Testis (tissue), 5 donors: ENCODE measurements at places on chromosomes 12 and 14.

DNA sequence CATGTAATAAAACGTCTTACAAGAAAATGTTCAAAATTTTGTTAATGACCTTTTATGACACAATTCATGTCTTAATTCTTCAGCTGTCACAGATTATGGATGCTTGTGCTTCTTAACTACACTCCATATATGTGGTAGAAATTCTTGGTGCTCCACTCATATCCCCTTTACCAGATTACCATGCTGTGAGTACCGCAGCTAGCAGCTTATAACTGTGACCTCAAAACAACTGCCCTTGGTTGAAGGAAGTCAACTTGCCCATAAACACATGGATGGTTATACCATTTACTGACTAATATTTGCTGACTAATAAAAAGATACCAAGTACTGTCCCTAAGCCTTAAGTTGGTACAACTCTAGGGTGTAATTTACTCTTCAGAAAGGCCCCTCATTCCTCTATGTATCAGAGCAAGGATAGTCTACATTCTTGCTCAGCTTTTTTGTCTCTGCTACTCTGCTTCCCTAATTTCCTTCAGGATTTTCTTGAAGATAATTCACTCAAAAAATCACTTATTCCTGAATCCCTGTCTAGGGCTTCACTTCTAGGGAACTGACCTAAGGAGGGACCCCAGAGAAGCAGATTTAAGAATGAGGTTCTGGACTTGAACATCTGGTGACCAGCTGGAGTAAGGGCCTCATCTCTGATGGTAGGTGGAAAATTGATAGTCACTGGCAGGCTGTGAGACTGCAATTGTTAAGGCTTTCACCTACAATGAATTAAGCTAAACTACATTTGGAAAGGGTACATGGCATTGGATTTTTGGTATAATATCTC, 152.3 kb downstream of the SLC6A15 start:
- no peak for DNase-seq

GRCh38 chr14:52607061-52607460, 54.4 kb downstream of the GPR137C start:
- no peak for DNase-seq

DNA sequence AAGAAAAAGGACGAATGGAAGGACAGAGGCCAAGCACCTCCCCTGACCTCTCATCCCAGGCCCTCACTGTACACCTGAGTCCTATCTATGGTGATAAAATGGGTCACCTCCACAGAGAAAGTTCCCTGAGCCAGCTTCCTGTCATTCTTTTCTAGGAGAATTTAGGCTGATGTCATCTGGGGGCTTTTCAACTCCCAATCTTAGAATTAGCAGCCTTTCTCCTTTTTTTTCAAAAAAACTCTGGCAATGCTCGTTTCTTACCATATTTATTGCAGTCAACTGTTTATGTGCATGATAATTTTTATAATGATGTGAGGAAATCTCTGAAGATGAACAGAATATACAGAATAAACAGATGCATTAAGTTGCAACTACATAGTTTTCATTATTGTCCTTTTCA, 177.6 kb downstream of the SNAPC1 start:
- no peak for DNase-seq

DNA sequence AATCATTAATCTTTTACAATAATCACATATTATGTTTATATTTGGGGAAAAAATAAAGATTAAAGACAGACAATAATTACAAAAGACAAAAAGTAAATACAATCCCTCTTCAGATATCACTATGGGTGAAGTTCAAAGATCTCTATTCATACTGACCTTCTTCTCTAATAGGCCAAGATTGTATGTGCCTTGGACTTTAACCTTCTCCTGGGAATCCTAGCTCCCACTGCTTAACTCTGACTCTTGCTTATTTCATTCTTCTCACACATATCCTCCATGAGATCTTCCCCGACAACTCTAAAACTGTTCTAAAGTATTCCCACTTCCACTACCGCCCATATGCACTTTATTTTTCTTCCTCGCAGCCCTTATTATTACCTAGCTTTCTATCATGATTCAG, 83.8 kb downstream of the EEA1 start:
- no peak for DNase-seq

GRCh38 chr12:132542661-132543060, 52.7 kb downstream of the FBRSL1 start:
- no peak for DNase-seq
